ENCODE measurements at places on chromosomes 13 and 19.

DNA sequence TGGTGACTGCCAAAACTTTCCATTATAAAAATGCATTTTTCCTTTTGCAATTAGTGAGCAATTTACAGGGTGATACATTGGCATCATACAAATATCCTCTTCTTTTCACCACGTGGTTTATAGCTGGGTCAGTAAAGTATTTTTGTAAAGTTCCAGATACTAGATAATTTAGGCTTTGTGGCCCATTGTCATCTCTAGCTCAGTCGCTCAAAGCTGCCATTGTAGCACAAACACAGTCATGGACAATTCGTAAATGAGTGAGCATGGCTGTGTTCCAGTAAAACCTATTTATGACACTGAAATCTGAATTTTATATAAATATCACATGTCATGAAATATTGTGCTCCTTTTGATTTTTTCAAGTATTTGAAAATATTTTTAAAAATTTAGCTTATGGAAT is 162.9 kb downstream of the USP12 start:
- no peak for DNase-seq

- DNase-seq = no peak
Measured at GRCh38 chr19:50024719-50025021, 502 bp downstream of the VRK3 start.

DNA sequence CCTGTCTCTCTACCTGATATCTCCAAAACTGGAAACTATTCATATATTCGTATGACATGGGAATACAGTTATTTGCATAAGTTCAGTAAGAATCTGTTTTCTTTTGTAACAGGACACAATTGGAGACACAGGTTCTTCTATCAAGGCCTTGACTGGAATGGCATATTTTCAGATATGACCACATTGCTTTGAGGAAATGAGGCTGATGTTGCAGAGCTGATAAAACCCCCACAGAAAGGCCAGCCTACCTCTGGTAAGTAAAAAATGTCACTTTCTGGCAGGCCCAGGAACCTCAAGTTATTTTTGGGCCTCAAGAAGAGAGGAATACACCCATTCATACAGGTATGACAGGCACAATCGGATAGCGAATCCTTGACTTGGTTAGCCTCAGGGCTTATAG is 29.5 kb upstream of the KBTBD6 start:
- DNase-seq = no peak

GRCh38 chr19:33443638-33444561 is 70.4 kb downstream of the CEBPG start:
- no peak for DNase-seq

DNA sequence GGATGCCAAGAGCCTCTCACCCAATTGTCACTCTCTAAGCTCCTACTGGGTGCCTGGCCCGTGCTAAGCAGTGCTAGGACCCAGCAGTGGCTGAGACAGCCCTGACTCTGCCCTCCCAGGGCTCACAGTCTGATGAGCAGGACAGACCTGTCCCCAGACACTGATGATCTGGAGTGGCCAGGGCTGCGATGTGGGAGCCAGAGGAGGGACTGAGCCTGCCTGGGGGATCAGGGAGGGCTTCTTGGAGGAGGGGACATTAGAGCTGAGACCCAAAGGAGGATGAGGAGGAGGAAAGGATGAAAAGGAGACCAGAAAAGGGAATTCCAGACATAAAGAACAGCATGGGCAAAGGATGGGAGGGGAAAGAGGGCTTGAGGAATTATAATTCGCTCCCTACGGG is 6.6 kb downstream of the ERCC1 start:
- DNase-seq = no peak

GRCh38 chr19:31451686-31452330 is 102.6 kb upstream of the TSHZ3 start:
- no peak for DNase-seq

GRCh38 chr13:48819899-48820298 is 155.8 kb upstream of the FNDC3A start:
- no peak for DNase-seq

- no peak for DNase-seq
Measured at GRCh38 chr13:107977071-107977574, 238.2 kb downstream of the LIG4 start.

GRCh38 chr19:52590728-52591127 is 20.6 kb downstream of the ZNF701 start:
- DNase-seq = no peak

DNA sequence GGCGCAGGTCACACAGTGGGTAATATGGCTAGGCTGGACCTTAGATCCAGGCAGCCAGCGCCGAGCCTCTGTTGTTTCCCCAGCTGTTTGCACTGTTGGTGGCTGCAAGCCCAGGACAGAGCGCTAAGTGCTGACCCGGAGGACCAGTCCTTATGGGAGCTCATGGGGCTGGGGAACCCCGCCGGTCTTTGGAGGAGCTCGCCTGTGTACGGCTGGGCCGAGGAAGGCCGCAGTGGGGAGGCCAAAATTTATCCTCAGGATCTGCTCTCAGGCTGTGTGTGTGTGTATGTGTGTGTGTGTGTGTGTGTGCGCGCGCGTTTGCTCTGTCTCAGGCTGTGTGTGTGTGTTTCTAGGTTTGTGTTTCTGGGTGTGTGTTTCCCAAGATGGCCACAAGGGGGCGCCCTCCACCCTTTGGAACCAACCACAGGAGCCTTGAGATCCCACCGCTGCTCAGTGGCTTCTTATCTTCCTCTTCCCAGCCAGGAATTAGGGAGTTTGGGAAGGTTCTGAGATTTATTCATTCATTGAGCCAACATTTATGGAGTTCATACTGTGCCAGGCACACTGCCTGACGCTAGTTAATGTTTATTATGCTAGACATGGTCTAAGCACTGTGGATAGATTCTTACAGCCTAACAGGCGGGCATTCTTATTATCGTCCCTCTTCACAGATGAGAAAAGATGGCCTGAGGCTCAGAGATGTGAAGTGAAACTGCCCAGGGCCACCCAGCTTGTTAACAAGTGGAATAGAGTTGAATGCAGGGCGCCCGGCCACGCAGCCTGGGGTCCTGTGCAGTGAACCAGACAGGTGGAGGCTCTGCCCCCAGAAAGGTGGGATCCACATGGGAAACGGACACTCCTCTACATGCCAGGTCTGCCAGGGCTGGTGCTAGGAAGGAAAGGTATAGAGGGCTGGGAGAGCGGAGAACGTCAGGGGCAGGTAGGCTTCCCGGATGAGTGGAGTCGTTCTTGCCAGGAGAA is 13.0 kb downstream of the PGLYRP1 start:
- DNase-seq = peak; percentile 44

- no peak for DNase-seq
Measured at GRCh38 chr19:10061717-10062310, 24.3 kb upstream of the SHFL start.

DNA sequence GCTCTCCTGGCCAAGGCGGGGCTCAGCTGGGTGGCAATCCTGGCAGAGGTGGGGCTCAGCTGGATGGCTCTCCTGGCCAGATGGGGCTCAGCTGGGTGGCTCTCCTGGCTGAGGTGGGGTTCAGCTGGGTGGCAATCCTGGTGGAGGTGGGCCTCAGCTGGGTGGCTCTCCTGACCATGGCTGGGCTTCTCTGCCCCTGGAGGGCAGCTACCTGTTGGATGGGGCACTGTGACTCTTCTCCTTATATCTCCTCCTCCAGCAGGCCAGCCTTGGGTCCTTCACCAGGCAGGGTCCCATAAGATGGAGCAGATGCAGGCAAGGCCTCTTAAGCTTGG is 16.7 kb downstream of the ZFR2 start:
- DNase-seq = no peak

GRCh38 chr19:1217366-1217765 is 11.8 kb downstream of the STK11 start:
- DNase-seq = no peak

- no peak for DNase-seq
Measured at GRCh38 chr13:97512732-97513131, 78.8 kb downstream of the RAP2A start.

- DNase-seq = no peak
Measured at GRCh38 chr19:48752496-48753365, at the start of gene FUT1. Gene FUT1, minus strand, starts transcription at chr19:48752641. Its CDS starts 1,360 bp downstream, at chr19:48751281.

- no peak for DNase-seq
Measured at GRCh38 chr19:8518536-8518935, 4.6 kb upstream of the ZNF414 start.

- DNase-seq = no peak
Measured at GRCh38 chr13:32136716-32137115, 105.1 kb downstream of the FRY start.

DNA sequence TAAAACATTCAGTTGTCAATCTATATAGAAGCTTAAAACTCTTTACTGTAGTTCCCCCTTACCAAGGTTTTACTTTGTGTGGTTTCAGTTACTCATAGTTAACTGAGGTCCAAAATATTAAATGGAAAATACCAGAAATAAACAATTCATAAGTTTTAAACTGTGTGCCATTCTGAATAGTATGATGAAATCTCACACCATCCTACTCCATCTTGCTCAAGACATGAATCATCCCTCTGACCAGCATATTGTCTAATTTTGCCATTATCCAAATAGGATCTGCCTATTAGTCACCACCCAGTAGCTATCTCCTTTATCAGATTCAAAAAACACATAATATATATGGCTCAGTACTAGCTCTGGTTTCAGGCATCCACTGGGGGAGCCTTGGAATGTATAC is 22.4 kb downstream of the ZNF571 start:
- DNase-seq = no peak

GRCh38 chr13:49774376-49775005 is 18.0 kb downstream of the KPNA3 start:
- DNase-seq = no peak

DNA sequence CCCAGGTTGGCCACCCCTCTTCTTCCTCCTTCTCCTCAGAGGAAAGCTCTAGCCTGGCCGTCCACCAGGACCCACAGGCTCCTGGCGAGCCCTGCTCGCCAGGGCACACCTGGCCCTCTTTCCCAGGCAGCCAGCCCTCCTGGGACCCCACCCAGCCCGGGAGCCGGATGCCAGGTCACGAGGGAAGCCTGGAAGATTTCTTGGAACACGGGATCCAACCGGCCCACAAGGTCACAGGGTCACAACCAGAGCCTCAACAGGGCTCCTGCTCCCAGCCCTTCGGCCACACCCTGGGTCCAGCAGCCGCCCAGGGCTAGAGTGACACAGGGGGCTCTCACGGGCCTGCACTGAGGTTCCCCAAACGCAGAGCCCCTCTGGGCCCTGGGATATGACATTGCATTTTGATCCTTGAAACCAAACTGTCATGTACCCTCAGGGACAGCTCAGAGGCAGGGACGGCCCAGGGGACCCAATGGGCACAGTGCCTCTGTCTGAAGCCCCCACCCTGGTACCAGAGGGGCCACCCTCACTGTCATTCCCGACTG is 5.5 kb downstream of the MKNK2 start:
- no peak for DNase-seq

GRCh38 chr13:70756088-70756487 is 647.8 kb upstream of the KLHL1 start:
- no peak for DNase-seq

GRCh38 chr13:95258619-95259194 is 42.5 kb downstream of the ABCC4 start:
- no peak for DNase-seq

DNA sequence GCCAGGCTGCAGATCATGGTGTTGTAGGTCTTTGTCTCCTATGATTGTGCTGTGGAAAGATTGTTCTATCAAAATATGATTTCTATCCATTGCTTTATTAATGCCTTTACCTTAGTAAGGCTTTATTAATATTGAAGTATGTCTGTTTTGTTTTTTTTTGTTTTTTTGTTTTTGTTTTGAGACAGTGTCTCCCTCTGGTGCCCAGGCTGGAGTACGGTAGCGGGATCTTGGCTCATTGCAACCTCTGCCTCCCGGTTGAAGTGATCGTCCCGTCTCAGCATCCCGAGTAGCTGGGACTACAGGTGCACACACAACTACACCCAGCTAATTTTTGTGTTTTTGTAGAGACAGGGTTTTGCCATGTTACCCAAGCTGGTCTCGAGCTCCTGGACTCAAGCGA is 7.7 kb downstream of the IRGC start:
- DNase-seq = no peak

GRCh38 chr13:27976362-27977091 is 7.4 kb upstream of the CDX2 start:
- DNase-seq = no peak

GRCh38 chr19:19343016-19343362 is 22.4 kb downstream of the MAU2 start:
- DNase-seq = no peak

- no peak for DNase-seq
Measured at GRCh38 chr19:16327911-16328823, 3.5 kb downstream of the KLF2 start.

GRCh38 chr13:80577285-80577684 is 236.4 kb upstream of the SPRY2 start:
- no peak for DNase-seq

DNA sequence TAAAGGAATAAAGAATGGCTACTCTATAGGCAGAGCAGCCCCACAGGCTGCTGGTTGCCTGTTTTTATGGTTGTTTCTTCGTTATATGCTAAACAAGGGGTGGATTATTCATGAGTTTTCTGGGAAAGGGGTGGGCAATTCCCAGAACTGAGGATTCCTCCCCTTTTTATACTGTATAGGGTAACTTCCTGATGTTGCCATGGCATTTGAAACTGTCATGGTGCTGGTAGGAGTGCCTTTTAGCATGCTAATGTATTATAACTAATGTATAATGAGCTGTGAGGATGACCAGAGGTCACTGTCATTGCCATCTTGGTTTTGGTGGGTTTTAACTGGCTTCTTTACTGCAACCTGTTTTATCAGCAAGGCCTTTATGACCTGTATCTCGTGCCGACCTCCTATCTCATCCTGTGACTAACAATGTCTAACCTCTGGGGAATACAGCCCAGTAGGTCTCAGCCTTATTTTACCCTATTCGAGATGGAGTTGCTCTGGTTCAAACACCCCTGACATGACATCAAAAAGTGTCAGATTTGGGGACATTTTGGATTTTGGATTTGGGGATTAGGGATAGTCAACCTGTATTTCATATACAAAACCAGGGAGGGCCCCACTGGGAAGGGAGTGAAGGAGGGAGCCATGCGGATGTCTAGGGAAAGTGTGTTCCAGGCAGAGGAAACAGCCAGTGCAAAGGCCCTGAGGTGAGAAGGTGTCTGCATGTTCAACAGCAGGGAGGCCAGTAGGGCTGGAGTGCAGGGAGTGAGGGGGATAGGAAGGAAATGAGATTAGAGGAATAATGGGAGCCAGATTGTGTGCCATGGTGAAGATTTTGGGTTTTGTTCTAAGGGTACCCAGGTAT is 10.9 kb downstream of the FXYD5 start:
- no peak for DNase-seq

DNA sequence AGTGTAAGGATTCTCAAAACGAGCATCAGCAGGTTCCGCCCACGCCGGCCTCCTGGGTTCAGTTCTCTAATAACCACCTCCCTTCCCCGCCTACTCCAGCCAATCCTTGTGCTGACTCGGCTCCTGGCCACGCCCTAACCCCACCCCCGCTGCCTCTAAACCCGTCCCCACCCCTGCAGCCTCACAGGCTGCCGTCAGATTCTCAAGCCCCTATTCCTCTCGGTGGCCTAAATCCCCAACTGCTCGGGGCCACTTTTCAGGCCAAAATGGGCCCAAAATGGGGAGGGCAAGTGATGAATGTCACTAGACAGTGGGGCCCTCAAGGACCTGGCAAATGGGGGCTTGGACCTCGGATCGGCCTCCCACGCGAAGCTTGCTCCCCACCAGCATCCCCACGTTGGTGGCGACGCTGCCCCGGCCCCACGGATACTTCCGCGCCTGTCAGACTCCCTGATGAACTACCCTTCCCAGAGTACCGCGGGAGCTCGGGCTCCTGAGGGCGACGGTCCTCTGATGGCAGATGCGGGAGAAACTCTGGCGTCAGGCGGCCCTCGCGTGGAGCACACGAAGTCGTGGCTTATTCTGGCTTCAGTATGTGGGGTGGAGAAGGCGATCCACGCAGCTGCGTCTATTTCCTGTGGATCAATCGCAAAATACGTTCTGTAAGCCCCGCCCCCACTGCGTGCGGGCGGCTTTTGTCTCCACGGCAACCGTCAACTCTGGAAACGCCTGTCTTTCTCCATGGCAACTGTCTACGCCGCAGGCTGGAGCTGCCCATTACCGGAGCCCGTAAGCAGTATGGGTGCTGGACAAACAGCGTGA is 24.8 kb downstream of the ZNF473 start:
- peak; percentile 86 for DNase-seq

Data from stimulated activated CD8-positive, alpha-beta memory T cell treated with anti-CD3 and anti-CD28 coated beads, Interleukin-4, amount 100 ng/mL, for 4 hours (primary cell).